D721Med (cell line): ENCODE measurements at places on chromosomes 4 and X.

DNA sequence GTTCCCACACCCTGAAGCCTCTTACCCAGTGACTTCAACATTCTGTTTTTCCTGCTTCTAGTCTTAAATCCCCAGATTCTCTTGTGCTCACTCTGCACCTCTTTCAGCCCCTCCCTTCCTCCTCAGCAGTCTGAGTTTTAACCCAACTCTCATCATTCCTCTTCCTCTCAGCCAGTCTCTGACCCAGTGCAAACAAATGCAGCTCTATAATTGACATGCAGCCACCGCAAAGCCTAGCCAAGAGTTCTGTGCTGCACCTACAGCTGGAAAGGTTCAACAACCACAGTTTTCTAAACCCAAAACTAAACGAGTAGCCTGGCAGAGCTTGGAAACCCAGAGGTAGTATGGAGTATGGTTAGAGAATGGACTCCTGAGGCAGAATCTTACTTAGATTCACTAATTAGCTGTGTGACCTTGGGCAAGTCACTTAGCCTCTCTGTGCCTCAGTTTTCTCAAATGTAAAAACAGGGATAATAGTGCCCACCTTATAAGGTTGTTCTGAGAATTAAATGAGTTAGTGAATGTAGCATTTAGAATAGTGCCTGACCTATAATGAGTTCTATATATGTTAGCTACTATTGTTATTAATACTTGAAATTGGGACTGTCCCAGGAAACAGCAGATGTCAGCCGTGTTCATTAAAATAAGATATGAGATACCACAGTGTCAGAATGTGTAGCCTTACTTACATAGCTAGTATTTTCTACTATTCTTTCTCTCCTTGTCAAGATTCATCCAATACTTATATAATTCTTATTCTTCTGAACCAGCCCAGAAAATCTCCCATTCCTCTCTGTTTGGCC is 3.5 kb downstream of the TMEM154 start:
- no peak for DNase-seq

- DNase-seq, result no peak
These were observed 16.2 kb upstream of the WDR19 start for GRCh38 chr4:39166177-39166576.

DNA sequence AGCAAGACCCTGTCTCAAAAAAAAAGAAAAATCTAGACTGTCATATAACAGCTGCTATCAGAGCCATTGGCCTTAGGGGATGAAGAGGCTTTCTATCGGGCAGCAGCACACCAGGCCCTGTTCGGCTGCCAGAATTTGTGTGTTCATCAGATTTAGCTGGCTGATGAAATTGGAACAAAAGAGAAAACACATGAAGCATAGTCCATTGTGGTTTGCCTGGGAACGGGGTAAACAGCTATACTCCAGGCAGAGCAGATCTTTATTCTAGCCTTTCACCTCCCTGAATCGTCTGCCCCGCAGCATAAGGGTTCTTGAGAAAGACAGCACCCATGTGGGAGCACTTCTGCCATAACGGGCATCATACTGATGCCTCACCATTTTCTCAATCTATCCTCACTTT is 11.6 kb downstream of the TKTL1 start:
- no peak for DNase-seq

DNA sequence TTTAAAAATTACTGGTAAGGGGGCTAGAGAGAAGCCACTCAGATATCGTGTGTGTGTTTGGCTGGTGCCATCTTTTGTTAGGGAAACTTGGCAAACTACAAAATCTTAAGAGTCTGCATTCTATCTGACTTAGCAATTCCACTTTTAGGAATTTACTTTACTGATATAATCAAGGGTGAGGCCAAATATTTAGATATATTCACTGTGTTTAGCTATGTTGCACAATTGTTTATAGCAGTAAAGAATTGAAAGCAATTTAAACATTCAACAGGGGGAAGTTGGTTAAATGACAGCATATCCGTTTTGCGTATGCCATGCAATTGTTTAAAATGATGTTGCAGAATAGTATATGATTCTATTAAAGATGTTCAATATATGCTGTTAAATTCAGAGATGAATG is 6.4 kb upstream of the HERC3 start:
- no peak for DNase-seq

DNA sequence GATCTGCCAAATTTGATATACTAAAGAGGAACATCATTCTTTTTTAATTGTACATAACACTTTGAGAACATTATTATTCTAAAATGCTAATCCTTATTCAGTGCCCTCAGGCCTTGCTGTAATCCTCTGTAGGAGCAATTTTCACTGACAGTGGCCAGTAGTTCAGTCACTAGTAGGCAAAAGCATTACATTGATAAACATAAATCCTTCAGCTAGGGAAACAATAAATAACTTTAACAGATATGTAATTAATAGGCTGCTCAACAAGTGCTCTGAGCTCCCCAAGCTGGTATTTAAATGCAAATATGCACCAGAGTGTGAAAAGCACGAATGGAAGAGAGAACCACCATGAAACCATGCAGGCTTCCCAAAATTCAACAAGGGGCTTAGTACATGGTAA is 77.7 kb upstream of the FAM47C start:
- DNase-seq, result no peak

DNA sequence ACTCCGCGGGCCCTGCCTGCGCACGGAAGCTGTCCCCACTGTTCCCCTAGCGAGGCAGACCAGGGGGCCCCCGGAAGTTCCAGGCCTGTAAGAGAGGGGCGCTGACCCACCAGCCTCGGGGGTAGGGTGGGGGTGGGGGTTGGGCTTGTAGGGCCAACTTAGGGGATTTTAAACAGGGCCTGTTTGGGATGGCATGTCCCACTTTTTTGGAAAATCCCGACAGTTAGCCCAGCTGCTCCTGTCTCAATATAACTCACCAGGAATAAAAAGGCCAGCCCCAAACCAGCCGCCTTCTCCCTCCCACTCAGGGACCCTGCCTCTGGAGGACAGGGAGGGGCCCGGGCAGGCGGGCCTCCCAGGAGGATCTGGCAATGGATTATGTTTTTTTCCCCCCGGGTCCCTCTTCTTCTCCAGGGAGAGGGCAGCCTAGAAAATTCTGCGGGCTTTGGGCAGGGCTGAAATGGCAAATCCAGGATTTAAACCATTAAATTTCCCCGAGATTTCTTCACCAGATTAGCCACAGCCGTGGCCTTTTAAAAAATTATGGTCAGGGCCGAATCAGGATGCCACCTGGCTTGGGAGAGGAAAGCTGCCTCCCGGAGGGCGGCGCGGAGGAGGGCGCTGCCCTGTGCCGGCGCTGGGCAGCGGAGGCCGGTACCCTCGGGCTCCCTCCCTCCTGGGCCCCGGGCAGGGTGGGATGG is 957 bp downstream of the PPP2R2C start:
- DNase-seq, result no peak

GRCh38 chrX:15245896-15246295 is 24.0 kb downstream of the ASB9 start:
- no peak for DNase-seq

DNA sequence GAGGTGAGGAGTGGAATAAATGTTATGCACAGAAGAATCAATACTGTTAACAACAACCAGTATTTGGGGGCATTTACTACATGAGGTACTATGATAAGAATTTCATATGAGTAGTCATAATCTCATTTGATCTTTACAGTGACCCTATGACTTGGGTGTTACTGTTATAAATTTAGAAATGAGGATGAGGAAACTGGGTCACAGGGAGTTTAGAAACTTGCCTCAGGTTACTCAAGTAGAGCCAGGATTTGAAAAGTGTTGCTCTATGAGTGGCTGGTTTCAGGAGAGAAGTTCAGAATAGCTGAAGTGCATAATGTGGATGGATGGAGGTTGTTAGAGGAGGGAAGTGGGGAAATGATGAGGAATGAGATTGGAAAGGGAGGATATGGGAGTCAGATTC is 16.6 kb upstream of the DDIT4L start:
- DNase-seq, result no peak
